Left colon (tissue), 2 donors: ENCODE measurements at places on chromosomes 11 and 22. TPM values are rescaled to one million over a fixed set of nuclear protein-coding genes. Genes with fewer than 3 reads are reported as not detected.

GRCh38 chr11:111539426-111540113 is 950 bp upstream of the LAYN start:
- no peak for DNase-seq

The NPTXR gene
- 2.5 TPM for total RNA-seq

The WNT11 gene
- 7.9 TPM for total RNA-seq

The SYT8 gene
- total RNA-seq, result 4.6 TPM

- peak; percentile 71 for DNase-seq
These were observed 141.2 kb downstream of the MIAT start for GRCh38 chr22:26798462-26799065.

The PITPNB gene
- 44.4 TPM for total RNA-seq

GRCh38 chr11:18485913-18486528 is 30.4 kb downstream of the LDHAL6A start:
- DNase-seq, result no peak

- no peak for DNase-seq
These were observed 61.6 kb upstream of the CARD18 start for GRCh38 chr11:105201166-105201565.

The RIBC2 gene
- total RNA-seq, result 1.2 TPM

The INPP5J gene
- total RNA-seq, result 34.4 TPM

DNA sequence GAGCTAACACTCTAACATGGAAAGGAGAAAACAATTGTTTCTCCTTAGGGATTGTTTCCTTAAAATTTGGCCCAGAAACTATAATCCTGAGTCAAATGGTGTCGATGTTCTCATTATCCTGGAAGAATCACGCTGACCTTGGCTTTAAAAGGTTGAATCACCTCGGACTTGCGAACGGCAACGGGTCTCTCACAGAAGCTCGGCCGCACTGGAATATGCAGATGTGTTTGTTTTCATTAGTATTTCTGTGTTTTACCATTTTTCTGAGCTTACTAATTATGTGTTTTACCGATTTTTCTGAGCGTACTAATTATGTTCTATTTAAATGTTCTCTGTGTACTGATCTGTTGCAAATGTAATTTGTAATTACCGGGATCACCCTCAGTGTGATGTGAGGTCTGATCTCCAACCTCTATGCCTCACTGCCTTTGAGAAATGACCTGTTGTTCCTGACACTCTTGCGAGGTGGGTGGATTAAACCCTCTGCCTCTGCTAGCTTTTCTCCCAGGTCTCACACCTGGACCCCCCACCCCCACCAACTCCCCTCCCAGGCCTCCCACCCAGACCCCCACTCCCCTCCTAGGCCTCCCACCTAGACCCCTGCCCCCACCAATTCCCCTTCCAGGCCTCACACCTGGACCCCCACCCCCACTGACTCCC is 38.3 kb upstream of the BRSK2 start:
- DNase-seq, result no peak

The ACTN3 gene
- not detected for total RNA-seq

- no peak for DNase-seq
These were observed 45.1 kb downstream of the THAP12 start for GRCh38 chr11:76335842-76336241.

DNA sequence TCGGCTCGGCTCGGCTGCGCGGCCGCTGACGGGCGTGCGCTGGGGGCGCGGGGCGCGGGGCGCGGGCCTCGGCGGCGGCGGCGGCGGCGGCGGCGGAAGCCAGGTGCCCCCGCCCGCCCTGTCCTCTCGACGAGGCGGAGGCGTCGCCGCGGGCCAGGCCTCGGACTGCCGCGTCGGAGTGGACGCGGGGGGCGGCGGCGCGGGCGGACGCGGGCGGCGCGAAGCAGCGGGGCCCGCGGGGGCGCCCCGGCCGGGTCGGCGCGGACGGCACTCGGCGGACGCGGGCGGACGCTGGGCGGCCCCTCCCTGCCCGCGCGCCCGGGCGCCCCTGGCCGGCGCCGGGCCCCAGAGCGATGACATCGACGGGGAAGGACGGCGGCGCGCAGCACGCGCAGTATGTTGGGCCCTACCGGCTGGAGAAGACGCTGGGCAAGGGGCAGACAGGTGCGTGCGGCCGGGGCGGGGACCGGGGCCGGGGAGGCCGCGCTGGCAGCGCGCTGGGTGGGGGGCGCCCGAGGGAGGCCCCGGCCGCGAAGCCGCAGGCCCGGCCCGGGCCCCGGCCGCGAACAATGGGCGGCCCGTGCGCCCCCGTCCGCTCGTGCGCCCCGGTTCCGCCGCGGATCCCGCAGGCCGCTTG is at the start of gene BRSK2:
TSS of gene BRSK2 (plus strand) at position 3 of the 637 bp plus-strand sequence. CDS start at position 354, 351 bp downstream.
- DNase-seq, result no peak

- no peak for DNase-seq
These were observed 36.9 kb downstream of the NAALAD2 start for GRCh38 chr11:90171359-90171758.
